KG1 (cell line): ENCODE measurements at places on chromosomes 2 and 18.
A peak's percentile ranks its signal among the peaks of the same experiment; 100 is the strongest.

DNA sequence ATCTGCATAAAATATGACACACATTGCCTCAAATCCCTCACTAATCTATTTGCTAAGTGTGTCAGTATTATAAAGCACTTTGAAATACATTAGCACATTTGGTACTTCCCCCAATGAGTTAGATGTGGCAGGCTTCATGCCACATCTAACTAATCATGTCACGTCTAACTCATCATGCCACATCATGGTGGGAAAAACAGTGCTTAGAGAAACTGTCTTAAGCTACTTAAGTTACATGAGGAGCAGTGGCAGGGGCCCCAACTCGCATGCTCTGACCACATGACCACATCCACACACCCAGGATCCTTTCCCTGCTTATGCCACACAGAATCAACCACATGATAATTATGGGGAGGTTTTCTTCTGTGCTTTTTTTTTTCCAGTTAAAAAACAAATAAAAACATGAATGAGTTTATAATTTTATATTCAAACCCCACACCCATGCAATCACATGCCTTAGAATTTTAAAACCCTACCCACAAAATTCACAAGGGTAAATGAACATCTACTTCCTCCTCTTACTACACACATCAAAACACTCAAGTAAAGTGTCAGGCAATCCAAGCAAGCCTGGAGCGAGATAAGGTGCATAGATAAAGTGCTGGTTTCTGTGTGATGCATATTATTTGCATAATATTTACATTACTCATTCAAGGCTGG, 1.6 kb downstream of the ABCA12 start:
- no peak for DNase-seq

DNA sequence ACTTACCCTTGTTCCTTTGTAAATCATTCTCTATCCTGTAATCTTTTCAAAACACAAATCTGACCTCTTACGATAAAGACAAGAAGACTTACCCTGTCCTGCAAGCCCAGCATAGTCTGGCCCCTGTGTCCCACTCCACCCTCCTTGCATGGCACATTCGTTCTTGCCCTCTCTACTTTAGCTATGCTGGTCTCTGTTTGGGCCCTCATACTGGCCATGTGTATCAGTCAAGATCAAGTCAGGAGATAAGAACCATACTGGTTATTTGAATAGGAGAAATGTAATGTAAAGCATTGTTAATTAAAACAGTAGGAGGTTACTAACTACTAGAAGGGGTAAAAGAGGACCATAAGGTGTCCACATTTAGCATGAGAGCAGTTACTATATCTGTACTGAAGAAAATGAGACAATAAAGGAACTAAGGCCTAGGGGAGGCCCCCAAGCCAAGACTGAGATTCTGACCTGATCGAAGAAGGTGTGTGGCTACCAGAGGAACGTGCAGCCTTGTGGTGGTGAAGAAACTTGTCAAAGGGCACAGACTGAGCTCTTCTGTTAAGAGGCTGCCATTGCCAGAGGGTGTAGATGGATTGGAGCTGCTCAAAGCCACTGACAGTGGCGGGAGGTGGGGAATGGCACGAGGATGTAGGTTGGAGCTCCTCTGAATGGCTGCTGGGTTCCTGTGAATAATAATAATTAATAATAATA, 80.8 kb downstream of the KCTD18 start:
- DNase-seq, result no peak

DNA sequence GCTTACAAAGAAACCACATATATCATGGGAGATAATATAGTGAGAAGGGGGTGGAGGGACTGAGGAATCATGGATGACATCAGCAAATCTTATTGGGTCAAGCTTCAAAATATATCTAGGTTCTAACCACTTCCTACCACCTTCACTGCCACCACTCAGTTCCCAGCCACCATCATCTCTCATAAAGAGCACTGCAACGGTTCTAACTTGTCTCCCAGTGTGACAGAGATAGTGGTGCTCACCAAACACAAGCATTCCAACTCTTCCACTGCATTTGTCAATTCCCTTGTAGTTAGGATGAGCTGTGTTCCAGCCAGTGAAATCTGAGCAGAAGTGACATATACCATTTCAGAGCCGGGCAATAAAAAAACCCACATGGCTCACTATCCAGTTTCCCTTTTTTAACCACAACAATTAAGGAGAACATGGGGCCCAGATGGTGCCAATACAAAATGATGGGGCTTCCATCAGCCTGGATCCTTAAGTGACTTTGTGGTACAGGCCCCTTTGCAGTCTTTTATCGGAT, 318.1 kb downstream of the NBAS start:
- no peak for DNase-seq

DNA sequence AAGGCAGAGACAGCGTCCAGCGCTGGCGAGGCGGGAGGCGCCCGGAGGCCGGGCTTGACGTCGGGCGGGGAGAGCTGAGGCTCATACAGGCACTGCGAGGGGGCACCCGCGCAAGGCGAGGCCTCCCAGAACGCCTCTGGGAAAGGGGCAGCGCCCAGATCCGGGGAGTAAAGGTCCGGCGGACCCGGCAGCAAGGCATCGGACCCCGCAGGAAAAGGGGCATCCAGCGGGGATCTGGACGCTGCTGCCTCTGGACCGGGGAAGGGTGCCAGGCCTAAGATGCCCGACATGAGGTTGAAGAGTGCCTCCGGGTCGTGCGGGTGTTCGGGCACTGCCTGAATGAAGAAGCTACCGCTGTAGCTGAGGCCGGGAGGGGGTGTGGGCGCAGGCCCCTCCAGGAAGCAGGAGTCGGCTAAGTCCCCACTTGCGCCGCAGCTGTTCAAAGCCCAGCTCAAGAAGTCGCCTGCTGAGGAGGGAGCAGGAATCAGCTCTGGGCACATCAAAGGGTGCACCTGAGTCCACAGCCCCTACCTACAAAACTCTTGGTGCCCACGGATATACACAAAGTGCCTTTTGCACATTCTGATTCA, 937 bp downstream of the EGR4 start:
- no peak for DNase-seq

- no peak for DNase-seq
Measured at GRCh38 chr2:9678544-9678943, 47.7 kb upstream of the YWHAQ start.

- DNase-seq, result no peak
Measured at GRCh38 chr2:116879650-116880160, 934.8 kb upstream of the DDX18 start.

DNA sequence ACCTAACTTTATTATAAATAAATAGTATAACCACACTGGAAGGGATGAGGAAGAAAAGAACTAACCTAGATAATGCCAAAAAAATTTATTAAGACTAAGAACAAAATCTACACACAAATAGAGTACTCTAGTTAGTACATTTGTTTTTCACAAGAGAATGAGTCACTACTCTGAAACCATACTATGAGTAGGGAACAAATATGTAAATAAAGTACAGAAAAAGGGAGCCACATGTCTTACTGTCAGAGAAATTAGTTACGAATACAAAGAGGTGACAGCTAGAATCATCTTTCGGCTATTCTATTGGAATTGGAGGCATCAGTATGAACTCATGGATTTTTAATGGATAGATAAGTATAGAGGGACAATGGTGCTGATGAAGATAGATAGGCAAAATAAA, 150.5 kb downstream of the COPS8 start:
- DNase-seq, result no peak

- no peak for DNase-seq
Measured at GRCh38 chr2:168565512-168565911, 109.4 kb downstream of the CERS6 start.

- DNase-seq, result no peak
Measured at GRCh38 chr2:133718688-133719201, 150.5 kb upstream of the NCKAP5 start.

DNA sequence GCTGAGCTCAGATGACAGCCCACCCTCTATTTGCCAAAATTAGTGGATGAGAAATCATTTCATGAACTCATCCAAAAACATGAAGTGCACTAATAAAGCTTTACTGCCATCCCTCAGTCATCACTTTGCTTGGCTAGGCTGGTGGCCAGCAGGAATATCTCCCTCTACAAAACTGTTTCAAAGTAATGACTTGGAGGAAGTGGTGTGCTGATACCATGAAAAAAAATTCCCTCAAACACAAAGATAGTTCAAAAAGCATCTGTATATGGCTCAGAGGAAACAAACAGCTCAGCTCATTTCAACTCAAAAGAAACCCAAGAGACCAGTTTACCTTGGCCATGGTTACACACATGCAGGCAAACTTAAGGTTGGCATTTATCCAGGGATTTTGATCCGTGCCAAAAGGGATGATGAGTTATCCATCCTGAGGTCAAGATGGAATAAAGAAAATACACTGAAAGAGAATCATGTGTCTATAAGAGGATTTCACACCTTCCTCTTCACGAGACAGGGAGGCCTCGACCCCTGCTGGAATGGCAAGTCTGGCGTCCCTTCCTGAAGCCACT, 18.4 kb upstream of the WIPF1 start:
- no peak for DNase-seq

- DNase-seq, result no peak
Measured at GRCh38 chr2:145750612-145751011, 1230.7 kb upstream of the ZEB2 start.

GRCh38 chr2:102442967-102443828, 20.2 kb downstream of the IL18RAP start:
- peak; percentile 38 for DNase-seq

DNA sequence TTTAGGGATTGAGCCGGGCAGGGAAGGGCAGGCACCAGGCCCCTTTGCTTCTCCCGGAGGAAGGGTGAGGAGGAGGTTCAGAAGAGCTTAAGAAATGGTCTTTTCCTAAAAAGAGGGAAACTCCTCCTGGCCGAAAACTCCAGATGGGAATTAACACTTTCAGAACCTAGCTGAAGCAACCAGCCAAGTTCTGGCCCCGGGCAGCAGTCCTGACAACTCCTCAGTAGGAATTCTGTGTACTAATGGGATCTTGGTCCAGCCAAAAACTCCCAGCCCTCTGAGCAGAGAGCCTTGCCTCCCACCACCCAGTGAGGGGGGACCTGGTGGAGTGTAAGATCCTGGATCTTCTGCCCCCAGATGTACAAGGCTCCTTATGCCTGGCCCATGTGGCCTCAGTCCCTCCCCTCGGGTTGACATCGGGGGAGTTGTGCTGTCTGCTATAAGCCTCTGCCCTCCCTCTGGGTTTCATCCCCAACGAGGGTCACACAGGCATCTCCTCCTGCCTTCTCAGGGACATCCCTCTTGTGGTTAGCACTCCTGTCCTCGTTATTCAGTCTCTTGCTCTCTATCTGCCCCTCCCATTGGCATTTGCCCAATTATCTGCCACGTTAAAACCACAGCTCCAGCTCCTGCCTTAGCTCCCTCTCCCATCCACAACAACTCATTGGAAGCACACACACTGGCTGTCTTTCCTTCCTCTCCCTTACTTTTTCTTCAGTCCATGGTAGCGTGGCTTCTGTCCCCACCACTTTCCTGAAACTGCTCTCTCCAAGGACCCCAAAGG, 184.6 kb downstream of the CYP26B1 start:
- no peak for DNase-seq

DNA sequence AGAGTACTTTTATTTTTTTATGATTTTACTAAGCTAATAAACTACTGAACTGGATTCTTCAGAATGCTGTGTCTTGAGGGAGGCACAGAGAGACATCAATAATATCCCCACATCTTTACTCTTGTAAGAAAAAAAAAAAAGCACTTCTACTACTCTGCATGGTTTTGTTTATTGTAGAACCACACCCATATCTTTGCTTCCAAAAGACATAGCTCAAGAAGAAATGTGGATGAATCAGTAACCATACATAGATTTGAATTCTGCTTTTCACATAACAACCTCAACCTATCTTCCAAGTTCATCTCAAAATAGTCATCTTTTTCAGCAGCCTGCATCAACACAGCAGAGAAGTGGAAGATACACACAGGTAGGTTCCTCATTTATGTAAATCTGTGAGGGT, 12.2 kb upstream of the COL5A2 start:
- DNase-seq, result no peak
